ENCODE measurements at places on chromosomes 12 and 14.

GRCh38 chr14:88901189-88901588, 76.7 kb downstream of the TTC8 start:
- no peak for DNase-seq

DNA sequence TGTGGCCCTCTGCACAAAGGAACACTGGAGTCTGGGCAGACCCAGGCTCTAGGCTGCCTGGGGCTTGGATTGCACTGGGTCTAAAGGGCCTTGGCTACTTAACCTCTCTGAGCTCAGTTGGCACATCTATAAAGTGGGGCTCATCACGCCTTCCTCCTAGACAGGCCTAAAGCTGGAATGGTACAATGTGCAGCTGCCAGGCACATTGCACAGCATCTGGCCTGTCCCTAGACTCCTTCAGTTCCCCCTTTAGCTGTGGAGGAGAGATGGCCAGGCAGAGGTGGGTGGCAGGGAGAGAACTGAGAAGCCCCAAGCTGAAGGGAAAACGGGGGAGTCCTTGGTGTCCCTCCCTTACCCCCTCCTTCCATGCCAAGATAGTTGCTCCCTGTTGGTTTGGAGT, 10.8 kb downstream of the IRF2BPL start:
- DNase-seq, result no peak

DNA sequence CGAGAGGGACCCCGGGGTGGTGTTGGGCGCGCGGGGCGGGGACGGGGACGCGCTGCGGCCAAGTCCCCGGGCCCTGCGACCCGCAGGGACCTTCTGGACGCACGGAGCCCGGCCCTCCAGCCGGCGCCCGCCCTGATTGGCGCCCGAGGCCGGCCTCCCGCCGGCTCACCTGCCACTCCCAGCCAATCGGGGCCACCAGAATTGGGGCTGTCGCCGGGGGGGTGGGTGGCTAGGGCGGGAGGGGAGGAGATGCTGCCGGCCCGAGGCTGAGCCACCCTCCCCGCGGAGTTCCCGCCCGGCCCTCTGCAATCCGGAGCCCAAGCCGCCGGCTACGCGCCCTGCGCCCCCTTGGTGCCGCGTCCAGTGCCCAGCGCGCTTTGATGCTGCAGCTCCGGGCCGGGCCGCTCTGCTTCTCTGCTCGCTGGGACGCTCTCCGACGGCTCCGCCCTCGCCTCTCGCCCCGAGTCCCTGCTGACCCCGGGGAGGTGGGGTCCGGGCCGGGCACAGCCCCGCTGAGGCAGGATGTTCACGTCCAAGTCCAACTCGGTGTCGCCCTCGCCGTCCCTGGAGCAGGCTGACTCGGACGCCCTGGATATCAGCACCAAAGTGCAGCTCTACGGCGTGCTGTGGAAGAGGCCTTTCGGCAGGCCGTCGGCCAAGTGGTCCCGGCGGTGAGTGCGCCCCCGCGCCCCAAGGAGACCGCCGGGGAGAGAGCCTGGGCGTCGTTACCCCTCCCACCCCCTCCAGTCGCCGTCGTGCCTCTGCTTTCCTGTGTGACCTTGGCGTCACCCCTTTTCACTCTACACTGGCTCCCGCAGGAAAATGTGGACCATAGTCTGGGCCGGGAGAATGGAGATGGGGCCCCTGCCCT, at the start of gene PLEKHD1:
Gene PLEKHD1, plus strand, starts transcription at position 285 of the 871 bp plus-strand sequence. Its CDS starts 238 bp downstream, at position 523.
- no peak for DNase-seq

DNA sequence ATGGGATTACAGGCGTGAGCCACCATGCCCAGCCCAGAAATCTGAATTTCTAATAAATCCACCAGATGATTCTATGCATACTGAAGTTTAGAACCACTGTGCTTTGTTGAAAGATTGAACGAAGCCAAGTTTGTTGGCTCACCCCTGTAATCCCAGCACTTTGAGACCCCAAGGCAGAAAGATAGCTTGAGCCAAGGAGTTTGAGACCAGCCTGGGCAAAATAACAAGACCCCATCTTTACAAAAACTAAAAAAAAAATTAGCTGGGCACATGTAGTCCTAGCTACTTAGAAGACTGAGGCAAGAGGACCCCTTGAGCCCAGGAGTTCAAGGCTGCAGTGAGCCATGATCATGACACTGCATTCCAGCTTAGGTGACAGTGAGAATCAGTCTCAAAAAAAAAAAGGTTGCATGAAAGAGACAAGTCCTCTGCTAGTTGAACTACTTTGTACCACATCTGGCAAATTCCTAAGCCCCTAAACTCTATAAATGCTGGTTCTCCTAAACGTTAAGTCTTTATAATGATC, 1.7 kb upstream of the ABHD4 start:
- no peak for DNase-seq

GRCh38 chr12:80262346-80262745, 163.0 kb downstream of the OTOGL start:
- DNase-seq, result no peak

DNA sequence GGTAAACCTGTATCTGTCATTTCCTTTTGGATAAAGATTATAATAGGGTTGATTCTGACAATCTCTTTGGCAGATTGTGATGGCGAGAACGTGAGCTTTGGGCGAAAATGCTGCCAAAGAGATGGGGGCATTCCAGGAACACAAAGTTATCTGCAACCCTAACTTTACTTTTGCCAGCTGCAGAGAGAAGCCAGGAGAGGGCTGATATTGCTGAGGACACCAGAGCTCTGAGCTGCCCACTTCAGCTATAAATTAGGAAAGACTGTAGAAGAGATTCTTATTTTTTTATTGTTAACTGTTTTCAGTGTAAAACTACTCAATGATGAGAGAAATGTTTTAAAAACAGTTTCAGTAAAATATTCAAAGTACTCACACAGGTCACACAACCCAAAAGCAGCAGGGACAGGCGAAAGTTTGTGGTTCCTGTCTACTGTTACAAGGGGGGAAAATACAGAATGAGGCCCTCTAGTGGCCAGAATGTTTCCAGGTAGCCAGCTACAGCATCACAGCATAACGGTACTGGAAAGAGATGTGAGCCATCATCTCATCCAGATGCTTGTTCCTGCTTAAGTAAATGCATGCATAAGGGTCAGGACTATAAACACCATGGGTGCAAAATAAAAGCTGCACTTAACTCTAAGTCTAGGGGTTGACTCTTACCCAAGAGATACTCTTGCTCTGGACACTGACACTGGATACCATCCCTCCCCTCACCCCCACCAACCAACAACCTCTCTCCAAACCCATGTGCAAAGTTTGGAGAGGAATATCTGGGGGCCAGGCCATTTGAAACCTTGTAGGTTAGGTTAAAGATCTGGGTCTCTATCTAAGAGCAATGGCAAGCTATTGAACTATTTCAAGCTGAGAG, 498.4 kb downstream of the RMST start:
- DNase-seq, result no peak

DNA sequence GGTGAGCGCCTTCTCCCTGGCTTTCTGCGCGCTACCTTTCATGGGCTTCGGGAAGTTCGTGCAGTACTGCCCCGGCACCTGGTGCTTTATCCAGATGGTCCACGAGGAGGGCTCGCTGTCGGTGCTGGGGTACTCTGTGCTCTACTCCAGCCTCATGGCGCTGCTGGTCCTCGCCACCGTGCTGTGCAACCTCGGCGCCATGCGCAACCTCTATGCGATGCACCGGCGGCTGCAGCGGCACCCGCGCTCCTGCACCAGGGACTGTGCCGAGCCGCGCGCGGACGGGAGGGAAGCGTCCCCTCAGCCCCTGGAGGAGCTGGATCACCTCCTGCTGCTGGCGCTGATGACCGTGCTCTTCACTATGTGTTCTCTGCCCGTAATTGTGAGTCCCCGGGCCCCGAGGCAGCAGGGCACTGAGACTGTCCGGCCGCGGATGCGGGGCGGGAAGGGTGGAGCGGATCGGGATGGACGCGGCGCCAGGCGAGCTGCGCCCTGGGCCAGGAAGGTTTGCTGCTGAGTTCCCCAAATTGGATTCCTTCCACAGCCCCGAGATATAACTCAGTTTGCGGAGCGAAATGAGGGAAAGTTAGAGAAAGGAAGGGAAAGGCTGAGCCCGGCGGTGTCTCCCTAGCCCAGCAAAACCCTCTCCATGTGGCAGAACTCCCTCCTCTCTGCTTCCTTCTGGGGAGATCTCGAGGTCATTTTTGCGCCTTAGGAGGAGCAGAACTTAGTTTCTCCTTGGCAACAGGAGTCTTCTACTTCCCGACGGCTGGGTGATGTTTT, 972 bp downstream of the PTGDR start:
- no peak for DNase-seq

GRCh38 chr12:96399120-96399918, 920 bp downstream of the CDK17 start:
- DNase-seq, result peak; percentile 57

DNA sequence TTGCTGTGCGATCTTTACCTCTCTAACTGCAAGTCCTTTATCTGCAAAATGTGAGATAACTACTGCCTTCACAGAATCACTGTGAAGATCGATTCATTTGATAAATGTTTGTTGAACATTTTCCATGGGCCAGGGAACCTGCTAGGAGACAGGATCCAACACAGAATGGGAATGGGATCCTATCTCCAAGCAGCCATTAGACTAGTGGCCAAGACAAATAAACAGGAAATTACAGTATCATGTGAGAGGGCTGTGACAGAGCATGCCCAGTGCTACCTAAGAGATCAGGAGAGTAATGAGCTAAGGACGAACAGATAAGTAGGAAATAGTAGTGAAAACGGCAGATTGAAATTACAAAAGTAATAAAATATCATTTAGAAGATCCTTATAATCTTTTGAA, 105.7 kb downstream of the GRIN2B start:
- DNase-seq, result no peak
